ENCODE measurements at places on chromosomes 12 and 14.

DNA sequence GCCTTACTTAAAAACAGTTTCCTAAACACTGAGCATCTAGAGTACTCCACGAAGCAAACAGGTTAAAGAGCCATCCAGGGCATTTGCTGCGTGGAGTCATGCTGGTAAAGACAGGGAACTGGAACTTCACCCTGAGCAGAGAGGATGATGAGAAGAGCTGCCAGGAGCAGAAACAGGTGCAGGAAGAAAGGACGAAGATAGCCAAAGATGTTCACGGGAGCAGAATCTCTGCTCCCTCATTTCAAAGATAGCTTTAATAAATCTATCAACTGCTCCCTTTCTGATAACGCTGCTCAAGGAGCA lies 280.8 kb upstream of the FKBP4 start:
- no peak for DNase-seq

DNA sequence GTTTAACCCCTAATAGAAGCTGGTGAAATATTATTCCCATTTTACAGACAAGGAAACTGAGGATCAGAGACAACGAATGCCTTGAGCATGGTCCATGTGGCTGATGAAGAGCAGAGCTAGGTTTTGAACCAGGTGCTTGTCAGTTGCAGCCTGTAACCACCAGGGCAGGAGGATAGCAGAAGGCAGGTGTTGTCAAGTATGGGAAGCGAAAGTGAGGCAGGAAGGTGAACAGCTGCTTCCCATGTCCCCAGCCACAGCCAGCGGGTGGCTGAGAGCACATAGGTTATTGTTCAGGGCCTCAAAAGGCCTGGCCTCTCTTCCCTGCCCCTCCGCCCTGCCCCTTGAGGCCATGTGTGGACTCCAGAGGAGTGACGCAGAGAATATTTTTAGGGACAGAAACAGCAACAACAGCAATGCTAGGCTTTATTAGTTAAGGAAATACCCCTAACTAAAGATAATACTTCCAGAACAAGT lies 39.6 kb downstream of the IQSEC3 start:
- no peak for DNase-seq

GRCh38 chr14:66092206-66092605 lies 394.0 kb upstream of the CCDC196 start:
- no peak for DNase-seq

GRCh38 chr14:102487204-102487577 lies 22.4 kb downstream of the ANKRD9 start:
- DNase-seq: no peak

DNA sequence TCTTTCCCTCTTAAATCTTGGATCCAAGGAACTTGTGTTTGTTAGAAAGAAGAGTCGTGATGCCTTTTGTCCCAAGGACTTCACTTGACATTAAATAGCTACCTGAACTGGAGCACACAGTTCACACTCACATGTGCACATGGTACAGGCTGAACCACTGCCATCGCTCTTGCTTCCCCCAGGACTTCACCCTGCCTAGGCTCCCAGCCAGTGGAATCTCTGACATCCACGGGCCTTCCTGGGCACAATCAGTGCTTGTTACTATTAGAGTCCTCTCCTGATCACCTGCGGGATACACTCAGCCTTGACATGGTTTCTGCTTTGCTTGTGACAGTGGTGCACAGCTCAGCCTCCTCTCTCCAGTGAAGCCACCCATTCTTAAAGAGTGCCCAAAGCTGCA lies 49.1 kb upstream of the KCNA5 start:
- no peak for DNase-seq

DNA sequence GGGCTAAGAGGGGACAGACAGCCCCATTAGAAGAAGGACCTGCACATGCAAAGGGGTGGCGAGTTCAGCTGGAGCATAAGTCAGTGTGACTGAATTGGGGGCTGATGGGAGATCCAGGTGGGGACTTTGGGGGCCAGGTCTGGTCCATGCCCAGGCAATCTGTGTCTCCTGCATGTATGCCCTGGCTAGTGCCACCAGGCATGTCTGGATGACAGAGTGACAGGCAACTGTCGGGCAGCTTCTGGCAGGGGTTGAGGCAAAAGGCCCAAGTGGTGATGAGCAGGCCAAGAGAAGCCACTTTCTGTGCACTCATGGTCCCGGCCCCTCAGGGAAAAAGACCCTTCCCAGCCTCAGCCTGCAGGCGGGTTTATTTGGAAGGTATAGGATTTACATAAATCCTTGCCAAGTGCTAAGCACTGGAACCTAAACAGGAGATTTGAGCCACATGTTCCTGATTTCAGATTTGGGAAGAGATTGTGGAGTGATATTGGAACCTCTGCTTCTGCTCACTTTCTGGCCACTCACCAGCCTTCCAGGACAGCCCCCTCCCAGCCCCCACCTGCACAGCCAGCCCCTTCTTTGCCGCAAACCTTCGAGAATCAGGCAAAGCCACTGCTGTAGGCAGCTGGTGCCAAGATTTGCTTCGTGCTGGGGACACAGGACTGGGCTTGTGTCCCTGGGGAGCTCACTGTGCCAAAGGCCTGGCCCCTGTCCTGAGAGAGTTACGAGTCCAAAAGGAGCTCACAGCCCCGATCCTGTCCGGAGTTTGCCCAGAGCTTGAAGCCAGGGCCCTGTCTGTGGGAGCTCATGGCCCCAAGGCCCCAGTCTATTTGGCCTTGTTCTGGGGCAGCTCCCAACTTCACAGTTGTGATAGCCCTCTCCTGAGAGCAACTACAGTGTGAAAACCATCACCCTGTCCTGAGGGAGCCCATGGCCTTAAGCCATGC lies 232.5 kb upstream of the RTL1 start:
- no peak for DNase-seq

DNA sequence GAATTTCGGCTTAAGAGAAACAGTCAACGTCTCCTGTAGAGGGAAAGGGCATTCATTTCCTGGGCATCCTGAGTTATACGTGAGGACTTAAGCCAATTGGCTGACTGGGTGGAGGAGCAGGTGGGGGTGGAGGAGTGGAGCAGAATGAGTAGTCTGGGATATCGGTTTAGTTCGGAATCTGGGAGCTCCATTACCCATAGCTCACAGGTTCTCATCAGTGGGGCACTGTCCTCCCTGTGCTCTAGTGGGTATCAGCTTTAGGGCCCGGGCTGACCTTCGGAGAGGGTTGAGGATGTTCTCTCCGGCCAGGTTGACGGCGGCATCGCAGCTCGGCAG lies 704 bp downstream of the SDR39U1 start:
- no peak for DNase-seq

- no peak for DNase-seq
Measured at GRCh38 chr12:79634957-79635471, 55.8 kb downstream of the PAWR start.

DNA sequence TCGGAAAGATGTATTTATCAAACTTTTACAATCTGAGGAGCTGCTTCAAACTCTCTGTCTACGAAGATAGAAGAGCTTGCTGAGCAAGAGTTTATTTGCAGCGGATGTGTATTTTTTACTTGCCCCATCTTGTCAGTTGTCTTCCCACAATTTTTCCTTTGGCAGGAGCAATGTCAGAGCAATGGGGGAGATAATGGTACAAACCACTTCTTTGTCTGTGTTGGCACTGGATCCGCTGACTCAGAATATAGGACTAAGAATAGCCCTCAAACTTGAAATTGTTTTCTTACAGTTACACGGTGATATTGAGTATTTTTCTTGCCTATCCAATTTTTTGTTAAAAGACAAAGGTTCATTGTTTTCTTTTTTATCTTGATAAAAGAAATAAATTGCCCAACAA lies 27.6 kb downstream of the HELB start:
- no peak for DNase-seq

- DNase-seq: no peak
Measured at GRCh38 chr12:131379738-131380137, 331.2 kb upstream of the SFSWAP start.

Data from hindlimb muscle (tissue), 1 donor.